Left hindlimb (tissue), 1 donor: ENCODE measurements at places on chromosomes 13 and 19.

DNA sequence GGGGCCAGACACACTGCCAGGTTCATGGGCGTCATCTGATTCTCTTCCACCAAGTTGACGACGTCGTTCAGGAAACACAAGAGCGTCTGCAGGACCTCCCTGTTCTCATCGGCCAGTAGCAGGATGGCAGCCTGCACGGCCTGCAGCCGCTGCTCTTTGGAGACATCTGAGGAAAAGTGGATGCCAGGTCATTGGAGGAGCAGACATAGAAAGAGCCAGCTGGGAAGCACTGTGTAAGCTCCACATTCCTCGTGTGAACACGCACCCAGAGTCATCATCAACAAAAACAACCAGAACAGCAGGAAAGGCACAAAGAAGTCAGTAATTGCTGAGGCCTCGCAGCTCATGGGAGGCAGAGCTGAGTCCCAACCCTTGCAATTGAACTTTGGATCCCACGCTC is 96.5 kb downstream of the KL start:
- no peak for DNase-seq

GRCh38 chr13:109781384-109782065 is 4.9 kb downstream of the IRS2 start:
- no peak for DNase-seq

DNA sequence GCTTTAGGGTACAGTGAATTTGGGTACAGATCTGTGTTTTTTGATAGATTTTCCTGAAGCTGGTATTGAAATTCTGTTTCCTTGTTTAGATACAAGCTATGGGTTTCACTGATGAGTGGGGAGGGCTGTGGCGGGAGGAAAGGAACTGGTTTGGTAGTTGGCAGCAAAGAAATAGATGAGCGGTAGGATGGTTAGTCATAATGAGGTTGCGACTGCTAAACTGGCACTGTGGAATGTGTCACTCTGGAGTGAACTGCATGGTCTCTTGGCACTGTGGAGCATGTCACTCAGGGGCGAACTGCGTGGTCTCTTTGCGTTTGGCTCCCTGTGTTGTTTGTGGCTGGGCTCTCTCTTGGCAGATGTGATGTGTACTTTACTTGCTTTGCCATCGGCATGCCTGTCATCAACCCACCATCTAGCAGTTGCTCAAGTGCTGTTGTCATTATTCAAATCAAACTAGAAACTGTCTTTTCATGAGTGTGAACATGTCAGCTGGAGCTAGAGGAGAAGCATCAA is 82.1 kb downstream of the ATP8A2 start:
- DNase-seq, result no peak

DNA sequence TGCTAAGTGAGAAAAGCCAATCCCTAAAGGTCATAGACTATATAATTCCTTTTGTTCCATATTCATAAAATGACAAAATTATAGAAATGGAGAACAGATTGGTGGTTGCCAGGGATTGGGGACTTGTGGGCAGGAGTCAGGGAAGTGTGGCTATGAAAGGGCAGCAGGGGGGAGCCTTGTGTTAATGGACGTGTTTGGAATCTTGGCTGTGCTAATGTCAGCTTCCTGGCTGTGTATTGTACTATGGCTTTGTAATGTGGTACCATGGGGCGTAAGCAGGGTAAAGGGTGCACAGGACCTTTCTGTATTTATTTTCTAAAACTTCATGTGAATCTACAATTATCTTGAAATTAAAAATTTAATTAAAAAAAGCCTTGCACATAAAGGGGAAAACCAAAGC is 248.5 kb downstream of the UQCRFS1 start:
- no peak for DNase-seq

DNA sequence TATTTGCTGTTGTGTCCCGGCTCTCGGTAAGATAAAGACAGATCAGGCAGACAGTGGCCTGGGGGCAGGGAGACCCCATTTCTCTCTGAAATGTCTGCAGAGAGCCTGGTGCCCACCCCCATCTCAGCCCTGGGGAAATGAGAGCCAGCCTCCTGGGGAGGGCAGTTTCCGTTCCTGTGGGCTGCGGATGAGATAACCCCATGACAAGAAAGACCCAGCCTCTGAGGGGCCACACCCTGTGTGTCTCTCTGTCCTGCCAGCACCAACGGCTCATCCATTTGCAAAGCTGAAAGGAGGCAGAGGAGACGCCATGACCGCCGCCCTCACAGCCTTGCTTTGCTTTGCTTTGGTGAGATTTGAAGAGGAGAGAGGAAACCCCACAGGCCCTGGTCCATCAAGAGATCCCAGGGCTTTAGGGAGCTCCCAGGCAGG is 28.1 kb upstream of the KIR3DL3 start:
- DNase-seq, result no peak

- no peak for DNase-seq
Measured at GRCh38 chr19:7865262-7865911, 8.8 kb downstream of the PRR36 start.
